Stimulated activated CD8-positive, alpha-beta memory T cell treated with anti-CD3 and anti-CD28 coated beads, Interleukin-7, amount 100 ng/mL, for 1 hour (primary cell): ENCODE measurements at places on chromosomes 12 and 14.

GRCh38 chr14:104250175-104250574, 111.8 kb downstream of the KIF26A start:
- no peak for DNase-seq

GRCh38 chr12:56220611-56221231, 1.0 kb downstream of the RNF41 start:
- DNase-seq, result no peak

- no peak for DNase-seq
Measured at GRCh38 chr12:45303945-45304344, 88.0 kb downstream of the ANO6 start.

DNA sequence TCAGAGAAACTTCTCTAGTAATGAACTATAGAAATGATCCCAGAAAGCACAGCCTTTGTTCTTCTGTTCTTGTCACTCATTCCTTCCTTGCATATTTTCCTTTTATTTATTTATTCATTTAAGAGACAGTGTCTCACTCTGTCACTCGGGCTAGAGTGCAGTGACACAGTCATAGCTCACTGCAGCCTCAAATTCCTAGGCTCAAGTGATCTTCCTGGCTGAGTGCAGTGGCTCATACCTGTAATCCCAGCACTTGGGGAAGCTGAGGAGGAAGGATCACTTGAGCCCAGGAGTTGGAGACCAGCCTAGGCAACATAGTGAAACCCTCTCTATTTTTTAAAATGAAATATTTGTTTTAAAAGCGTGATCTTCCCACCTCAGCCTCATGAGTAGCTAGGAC, 11.5 kb downstream of the TECPR2 start:
- DNase-seq, result no peak

DNA sequence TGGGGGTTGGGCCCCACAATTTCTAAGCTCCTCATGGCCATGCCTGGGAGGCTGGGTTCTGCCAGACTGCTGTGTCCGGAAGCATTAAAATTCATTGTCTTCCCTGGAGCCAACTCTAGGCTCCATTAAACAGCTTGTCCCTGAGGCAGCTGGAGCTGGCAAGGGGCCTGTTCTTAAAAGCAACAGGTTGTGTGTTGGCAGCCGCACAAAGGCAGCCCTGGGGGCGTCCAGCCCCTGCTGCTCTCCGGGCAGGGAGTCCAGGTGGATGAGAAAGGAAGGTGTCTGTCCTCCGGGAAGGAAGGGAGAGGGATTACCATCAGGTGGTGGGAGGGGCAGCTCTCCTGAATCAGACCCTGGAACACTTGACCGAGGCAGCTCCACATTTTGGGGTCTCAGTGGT, 98.9 kb downstream of the CHST11 start:
- no peak for DNase-seq

DNA sequence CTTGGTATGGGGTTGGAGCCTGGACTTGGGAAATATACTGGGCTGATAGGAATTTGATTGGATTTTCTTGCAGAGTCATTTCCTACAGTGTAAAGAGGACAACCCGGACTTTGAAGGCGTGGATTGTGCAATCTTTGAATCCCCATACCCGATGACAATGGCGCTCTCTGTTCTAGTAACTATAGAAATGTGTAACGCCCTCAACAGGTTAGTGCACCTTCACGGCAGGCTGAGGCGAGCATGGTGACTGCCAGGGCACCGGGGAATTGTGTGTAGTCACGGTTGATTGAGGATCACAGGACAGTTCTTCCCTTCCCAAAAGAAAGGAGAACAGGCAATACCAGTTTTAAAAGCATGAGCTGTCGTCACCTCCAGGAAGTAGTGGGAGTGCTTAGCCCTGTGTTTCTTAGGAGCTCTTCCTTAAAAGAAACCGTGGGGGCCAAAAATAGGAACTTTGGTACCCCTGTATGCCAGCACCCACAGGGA, 58.3 kb downstream of the ANAPC7 start:
- no peak for DNase-seq

DNA sequence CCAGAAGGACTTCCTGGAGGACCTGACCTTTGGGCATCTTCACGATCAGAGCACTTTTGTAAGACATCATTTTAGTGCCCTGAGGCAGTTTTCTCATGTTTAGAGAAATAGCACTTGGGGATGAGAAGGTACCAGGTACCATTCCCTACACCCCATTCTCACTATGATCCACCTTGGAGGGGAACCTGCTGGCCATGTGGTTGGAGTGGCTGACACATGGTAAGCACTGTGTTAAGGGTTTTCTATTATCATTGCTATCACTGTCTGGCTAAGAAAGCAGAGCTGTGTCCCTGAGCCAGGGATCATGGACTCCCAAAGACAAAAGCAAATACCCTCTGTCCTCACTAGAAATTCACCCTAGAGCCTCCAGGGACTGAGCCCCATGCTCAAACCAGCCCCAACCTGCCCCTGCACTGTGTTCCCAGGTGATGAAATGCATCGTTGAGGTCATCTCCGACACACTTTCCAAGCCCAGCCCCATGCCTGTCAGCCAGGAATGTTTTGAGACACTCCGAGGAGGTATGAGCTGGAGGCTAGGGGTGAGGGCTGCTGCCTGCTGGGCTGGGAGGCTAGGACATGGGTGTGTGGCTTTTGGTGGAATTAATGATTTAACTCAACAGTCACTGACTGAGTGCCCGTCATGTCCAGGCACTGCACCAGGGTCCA, 3.4 kb downstream of the CHGA start:
- no peak for DNase-seq

DNA sequence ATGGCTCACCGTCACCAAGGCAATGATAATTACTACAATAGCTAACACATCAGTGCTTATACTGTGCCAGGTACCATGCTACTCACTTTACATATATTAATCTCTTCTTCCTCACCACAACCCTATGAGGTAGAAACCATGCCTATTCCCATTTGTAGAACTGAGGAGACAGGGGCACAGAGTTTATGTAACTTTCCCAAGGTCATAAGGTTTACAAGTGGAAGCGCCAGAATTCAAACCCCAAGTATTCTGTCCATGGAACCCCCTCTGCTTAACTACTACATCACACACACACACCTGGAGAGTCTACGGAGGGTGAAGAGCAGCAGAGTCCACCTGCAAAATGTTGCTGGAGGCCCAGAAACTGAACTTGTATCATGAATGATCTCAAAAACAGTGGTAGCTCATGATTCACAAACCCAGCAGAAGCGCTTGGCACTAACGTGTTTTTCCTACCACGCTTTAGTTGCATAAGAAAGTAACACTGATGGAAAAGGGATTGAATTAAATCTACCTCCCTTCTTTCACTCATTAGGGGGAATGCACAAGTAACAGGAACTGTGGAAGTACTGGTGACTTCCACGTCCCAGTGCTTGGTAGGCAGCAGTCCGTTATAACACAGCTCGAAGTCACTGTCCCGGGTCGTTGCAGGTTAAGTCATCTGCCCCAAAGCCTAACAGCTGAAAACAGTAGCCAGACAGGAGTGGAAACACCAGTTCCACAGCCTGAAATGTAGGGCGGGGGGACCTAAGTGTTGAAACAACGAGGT, 2.0 kb downstream of the ITPR2 start:
- no peak for DNase-seq

GRCh38 chr12:10098791-10099190, at the start of gene CLEC1A:
CLEC1A (minus strand) TSS chr12:10098985; CDS start chr12:10098922, 63 bp downstream.
- no peak for DNase-seq

GRCh38 chr12:113688313-113688712, 216.6 kb upstream of the LHX5 start:
- DNase-seq, result no peak

GRCh38 chr12:20490213-20490612, 121.9 kb downstream of the PDE3A start:
- no peak for DNase-seq

GRCh38 chr14:59849411-59850130, 21.0 kb downstream of the RTN1 start:
- no peak for DNase-seq

- DNase-seq, result no peak
Measured at GRCh38 chr12:65308006-65308405, 29.5 kb downstream of the MSRB3 start.

DNA sequence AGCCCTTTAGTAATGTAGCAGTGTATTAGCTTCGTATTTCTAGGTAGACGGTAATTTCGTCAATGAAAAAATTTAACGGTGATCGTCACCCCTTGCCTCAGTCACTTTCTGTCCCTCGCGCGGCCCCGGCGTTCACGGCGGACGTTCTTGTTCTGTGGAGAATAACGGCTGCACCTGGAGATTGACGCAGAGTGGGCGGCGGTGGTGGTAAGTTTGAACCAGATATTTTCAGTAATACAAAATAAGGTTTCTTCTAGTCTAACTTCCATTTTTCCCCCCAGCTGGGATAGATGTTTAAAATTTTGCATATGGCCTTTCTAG, 341 bp downstream of the ZNF10 start:
- DNase-seq, result peak; percentile 7

DNA sequence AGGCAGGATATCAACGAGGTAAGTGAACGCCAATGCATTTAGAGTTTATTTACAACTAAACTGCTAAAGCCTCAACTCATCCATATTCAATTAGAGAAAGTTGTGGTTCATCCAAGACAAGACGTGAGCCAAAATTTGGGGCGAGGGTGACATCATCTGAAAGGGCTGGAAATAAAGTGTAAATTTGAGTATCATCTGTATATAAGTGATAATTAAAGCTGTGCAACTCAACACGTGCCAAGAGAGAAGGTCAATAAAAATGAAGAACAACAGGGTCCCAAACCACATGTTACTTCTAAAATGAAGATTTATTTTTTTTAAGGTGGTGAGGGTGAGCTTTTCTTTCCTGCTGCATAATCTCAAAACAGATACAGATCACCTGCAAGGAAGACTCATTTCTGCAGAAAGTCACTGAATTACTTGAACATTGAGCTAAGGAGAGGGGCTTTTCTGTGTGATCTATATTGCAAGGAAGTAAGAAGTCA, 203.6 kb downstream of the EFCAB11 start:
- no peak for DNase-seq

DNA sequence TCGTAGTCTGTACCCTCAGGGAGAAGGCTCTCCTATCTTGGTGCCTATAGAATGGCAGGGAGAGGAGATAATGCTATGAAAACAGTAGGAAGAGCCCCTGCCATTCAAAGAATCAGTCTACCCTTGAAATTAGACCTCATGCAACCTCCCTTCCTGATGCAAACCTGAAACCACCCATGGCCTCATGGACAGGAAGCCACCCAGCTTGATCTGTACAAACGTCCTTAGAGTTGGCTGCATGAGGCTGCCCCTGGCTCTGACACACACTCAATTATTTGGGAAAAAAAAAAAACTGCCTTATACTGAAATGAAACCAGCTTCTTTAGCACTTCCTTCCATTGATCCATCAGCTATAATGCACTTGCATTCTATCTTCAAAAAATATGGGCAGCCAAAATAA, 116.6 kb upstream of the BCL2L14 start:
- no peak for DNase-seq

- no peak for DNase-seq
Measured at GRCh38 chr12:79127271-79127751, 262.7 kb downstream of the SYT1 start.

DNA sequence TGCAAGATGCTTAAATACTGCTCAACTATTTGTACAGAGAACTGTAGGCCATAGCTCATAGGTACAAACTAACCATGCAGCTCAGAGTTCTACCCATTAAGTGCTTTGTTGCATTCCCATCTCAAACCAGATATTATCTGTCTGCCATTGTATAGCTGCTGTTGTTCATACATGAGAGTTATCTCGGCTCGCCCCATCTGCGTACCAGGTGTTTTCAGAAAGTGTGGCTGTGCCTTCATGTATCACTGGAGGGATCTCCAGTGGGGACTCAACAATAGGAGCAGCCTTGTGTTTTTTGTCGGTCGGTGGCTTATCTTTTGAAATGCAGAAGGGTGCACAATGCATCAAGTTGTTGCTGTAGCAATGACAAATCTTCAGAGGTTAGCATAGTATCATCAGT, 678.3 kb downstream of the RERGL start:
- no peak for DNase-seq

DNA sequence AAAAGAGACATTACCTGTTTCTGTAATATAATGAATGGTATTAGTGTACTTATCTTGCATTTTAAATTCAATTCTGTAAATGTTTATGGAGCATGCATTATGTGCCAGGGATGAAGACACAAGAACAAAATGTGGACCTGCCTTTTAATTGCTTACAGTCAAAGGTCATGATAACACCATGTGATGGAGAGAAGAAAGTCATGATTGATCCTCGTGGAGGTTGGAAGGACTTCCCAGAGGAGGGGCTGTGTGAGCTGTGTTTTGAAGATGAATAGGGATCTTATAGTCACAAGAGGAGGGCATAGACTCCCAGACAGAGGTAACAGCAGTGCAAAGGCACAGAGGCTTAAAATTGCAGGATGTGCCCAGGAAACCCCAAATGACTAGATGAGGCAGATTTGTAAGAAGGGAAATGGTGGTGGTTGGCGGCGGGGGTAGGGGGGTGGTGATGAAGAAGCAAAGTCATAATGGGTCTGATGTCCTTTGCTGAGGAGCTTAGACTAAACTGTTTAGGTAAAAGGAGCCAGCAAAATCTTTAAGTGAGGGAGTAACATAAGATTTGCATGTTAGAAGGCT, 151.5 kb downstream of the PRKCH start:
- peak; percentile 25 for DNase-seq

- DNase-seq, result no peak
Measured at GRCh38 chr12:3253682-3254275, 176.6 kb downstream of the TSPAN9 start.

- no peak for DNase-seq
Measured at GRCh38 chr12:63093711-63094110, 57.3 kb downstream of the AVPR1A start.

- no peak for DNase-seq
Measured at GRCh38 chr12:98697209-98697608, 52.1 kb downstream of the APAF1 start.

DNA sequence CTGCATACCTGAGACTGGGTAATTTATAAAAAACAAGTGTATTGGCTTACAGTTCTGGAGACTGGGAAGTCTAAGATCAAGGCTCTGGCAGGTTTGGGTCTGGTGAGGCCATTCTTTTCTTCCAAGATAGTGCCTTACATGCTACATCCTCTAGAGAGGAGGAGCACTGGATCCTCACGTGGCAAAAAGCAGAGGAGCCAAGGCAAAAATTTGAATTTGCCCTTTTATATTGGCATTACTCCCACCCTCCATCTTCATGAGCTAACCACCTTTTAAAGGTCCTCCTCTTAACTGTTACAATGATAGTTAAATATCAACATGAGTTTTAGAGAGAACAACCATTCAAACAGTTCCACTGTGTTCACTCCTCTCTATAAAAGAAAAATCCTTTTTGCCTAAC, 286.3 kb upstream of the SEL1L start:
- no peak for DNase-seq

GRCh38 chr14:28542040-28542439, 224.5 kb upstream of the FOXG1 start:
- no peak for DNase-seq

- no peak for DNase-seq
Measured at GRCh38 chr12:62129291-62129690, 130.9 kb upstream of the USP15 start.

- no peak for DNase-seq
Measured at GRCh38 chr14:82562881-82563280, 1029.2 kb upstream of the SEL1L start.
